ENCODE measurements at places on chromosomes 13 and 19.

DNA sequence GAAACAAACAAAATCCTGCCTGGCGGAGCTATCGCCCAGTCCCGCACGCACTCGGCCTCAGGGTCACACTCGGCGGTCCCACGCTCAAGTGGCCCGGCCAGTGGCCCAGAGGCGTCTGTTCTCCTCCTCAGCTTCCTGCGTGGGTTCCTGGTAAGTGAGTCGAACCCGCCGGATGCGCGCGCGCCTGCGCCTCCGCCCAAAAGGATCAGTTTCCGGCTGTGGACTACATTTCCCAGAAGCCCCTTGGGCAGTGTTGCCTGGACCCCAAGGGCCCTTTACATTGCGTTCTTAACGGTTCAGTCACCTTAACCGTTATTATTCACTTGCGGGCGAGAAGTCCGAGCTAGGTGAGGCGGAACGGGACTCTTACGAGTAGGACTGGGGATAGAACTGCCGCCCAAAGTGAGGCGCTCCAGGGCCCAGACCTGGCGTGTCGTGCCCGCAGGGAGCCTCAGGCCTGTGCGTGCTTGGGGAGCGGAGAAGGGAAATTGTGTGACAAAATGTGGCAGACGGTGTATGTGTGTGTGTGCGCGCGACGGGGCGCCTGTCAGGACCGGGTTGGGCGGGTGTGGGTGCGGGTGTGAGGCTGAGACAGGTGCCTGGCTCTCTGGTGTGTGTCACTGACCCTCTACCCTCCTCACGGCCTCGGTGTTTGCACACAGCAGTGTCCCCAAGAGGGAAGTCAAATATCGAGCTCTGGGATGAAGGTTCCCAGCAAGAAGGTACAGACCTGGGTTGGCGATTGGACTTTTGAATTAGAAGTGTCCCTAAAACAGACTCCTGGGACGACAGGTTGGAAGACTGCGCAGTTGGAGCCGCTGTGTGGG, at the start of gene ZNF546:
ZNF546 (plus strand) TSS at position 250 of the 827 bp plus-strand sequence. CDS start 1,267 bp downstream, outside the sequence.
- peak; percentile 84 for DNase-seq

DNA sequence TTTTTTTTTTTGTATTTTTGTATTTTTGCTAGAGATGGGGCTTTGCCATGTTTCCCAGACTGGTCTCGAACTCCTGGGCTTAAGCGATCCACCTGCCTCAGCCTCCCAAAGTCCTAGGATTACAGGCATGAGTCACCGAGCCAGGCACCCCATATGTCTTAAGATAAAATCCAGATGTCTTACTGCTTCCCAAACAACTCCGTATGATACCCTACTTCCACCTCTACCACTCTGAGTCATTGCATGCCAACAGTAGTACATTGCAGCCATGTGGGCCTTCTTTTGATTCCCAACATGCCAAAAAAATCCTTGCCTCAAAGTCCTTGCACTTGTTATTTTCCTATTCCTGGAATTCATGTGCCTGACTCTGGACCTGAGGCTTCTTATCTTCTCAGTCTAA, 799.2 kb downstream of the GPC5 start:
- no peak for DNase-seq

DNA sequence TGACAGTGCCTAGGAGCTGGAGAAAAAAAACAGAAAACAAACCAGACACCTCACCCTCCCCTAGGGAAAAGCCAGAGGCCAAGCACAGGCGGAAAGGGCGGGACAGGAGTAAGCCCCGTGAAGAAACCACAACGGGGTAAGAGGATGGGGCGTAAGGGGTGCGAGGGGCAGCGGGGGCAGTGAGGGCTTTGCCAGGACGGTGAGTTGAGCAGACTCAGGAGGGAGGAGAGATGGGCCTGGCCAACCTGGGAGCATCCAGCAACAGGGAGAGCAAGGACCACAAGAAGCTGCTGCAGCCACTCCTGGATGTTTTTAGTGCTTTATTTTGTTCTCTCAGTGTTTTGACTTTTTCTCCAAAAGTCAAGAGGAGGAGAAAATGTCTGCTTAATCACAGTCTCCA, 114.1 kb upstream of the SOX1 start:
- DNase-seq, result no peak

DNA sequence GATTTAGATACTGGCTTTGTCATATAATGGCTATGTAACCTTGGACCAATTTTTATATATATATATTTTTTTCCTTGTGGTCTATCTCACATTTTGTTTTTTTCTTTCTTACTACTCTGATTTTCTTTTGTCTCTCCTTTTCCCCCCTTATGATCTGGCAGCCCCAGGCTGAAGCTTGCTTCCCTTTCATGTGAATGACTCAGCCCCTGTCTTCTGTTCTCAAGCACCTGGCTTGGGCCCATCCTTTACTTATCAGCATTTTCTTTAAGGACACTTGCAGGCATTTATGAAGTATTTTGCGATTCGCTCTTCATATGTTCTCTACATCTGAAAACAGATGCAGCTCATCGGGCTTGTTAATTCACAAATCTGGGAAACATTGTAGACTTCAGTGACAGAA, 163.6 kb downstream of the SPRY2 start:
- DNase-seq, result no peak

DNA sequence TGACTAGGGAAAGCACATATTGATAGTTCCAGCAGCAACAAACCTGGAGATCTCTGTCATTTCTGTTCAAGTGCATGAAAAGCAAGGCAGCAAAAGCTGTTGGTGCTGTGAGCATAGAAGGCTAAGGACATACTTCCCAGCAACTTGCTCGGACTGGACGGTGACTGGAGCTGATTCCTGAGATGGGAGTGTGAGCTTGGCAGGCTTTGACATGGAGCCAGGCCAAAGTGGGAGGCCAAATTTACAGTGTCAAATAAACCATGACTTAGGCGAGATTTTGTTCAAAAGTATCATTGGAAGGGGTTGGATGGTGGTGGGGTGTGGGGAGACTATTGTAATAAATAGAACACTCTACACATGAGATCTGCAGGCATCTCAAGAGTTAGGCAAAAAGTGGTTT, 5.9 kb upstream of the ARGLU1 start:
- DNase-seq, result no peak

GRCh38 chr13:113097651-113098050, 7.9 kb upstream of the F7 start:
- DNase-seq, result no peak

DNA sequence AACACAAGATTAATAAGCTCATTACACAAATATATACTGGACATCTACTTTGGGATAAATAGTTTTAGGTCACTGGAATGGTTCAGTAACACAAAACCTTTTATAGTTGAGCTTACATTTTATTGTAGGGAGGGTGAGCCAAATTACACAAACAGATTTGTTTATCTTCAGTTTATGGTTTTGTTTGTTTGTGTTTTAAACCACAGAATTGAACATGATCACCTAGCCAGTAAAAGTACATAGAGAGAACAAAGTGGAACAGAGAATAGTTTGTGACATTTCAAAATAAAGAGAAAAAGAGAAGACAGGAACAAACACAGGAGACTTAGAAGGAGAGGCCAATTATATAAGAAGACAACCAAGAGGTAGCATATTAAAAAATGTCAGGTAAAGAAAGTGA, 1930.2 kb upstream of the PCDH20 start:
- DNase-seq, result no peak

- DNase-seq, result no peak
Observed at GRCh38 chr13:113064534-113065405, 40.8 kb upstream of the F7 start.

GRCh38 chr19:50268041-50268440, 61.1 kb downstream of the KCNC3 start:
- no peak for DNase-seq

DNA sequence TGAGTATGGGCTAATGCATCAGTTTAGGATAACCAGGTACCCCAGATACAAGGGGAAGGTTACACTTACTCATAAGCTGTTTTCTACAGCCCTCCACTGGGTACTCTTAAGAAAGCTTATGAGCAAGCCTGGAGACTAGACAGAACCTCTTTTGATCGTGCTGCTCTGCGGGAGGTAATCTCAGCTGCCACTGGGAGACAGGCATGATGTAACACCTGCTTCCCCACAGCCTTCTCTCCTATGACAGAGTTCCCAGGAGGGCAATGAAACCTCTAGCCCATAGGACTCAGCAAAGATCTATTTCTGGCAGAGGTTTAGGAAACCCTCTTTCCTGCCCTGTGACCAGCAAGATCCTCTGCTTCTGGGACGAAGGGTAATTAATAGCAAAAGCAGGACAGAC, 65.6 kb downstream of the WASF3 start:
- DNase-seq, result no peak

GRCh38 chr19:6125571-6125989, 9.9 kb upstream of the ACSBG2 start:
- DNase-seq, result peak; percentile 30

GRCh38 chr13:65468628-65469027, 1761.5 kb downstream of the PCDH9 start:
- no peak for DNase-seq

DNA sequence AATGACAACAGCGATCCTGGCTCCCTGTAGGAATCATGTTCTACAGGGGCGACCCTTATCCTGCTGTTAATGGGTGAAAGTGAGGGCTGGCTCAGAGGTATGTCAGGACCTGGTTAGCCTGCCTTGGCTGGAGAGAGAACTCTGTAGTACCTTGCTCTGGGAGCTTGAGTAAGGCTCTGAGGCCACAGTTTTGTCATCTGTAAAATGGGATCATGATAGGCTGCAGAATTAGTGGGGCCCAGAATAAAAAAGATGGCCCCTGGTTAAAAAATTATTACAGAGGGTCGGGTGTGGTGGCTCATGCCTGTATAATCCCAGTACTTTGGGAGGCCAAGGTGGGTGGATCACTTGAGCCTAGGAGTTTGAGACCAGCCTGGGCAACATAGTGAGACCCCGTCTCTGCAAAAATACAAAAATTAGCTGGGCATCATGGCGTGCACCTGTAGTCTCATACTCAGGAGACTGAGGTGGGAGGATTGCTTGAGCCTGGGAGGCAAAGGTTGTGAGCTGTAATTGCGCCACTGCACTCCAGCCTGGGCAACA, 10.5 kb upstream of the SAMD1 start:
- DNase-seq, result no peak

- peak; percentile 50 for DNase-seq
Observed at GRCh38 chr19:6753178-6754031, 13.8 kb downstream of the SH2D3A start.

GRCh38 chr13:50244713-50245574, 229.7 kb downstream of the KCNRG start:
- no peak for DNase-seq

DNA sequence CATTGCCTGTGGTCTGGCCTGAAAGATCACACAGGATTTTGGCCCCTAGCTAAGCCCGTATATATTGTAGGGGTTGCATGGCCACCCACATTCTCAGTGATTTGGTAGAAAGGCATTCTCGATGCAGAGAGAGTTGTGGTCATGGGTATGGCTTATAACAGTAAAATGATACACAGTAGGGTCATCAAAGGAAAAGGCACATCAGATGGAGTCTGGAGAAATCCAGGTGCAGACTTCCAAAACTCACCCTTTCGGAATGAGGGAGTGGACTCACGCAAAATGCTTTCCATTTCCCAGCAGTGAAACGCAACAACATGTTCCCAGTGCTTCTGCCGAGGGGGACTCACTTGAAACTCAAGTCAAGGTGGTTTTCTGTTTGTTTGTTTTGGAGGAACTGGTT, 802.5 kb upstream of the SLITRK1 start:
- no peak for DNase-seq

Data from stimulated activated CD8-positive, alpha-beta memory T cell treated with anti-CD3 and anti-CD28 coated beads, Interleukin-2, amount 100 ng/mL, for 1 hour (primary cell).